Neural progenitor cell (in vitro differentiated cells): ENCODE measurements at places on chromosomes 3 and 15. TPM values are rescaled to one million over a fixed set of nuclear protein-coding genes. Genes with fewer than 3 reads are reported as not detected.
A peak's percentile ranks its signal among the peaks of the same experiment; 100 is the strongest.

- no peak for DNase-seq
These were observed 376 bp downstream of the TADA3 start for GRCh38 chr3:9791790-9792404.

Gene FGF12
- total RNA-seq: 6.6 and 7.0 TPM in 2 replicates

DNA sequence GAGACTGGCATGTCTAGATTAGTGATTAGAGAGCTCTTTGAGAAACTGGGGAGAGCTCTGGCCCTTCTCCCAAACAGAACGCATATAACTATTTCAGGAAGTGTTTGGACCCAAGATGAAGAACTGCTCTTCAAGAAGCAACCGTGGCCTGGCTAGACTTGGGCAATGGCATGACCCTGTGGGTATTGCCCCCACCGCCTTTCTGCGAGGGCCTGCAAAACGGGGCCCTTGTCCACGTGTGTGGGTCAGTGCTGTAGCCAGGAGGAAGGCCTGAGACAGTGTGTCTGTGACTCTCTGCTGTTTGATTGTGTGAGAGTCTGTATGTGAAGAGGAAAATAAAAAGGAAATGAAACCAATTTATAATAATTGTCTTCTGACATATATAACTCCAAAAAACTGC lies 42.5 kb downstream of the EEFSEC start:
- DNase-seq: no peak

DNA sequence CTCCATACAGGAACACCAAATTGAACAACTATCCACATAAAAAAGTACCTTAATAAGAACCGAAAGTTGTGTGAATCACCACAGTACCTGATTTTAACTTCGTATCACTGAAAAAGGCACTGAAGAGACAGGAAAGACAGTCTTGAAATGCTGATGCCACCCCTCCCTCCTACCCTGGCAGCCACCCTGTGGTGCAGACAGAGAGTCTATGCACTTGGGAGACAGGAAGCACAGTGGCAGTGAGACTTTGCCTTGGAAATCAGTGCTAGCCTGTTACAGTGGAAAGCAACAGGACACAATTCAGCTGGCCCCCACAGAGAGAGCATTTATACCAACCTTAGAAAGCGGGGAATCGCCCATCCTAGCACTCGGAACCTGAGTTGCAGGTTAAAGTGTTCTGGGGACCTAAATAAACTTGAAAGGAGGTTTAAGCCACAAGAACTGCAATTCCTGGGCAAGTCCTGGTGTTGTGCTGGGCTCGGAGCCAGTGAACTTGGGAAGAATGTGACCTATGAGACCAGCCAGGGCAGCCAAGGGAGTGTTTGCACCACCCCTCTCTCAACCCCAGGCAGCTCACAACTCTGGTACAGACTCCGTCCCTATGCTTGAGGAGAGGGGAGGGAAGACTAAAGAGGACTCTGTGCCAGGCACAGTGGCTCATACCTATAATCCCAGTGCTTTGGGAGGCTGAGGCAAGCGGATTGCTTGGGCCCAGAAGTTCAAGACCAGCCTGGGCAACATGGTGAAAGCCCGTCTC lies 240.1 kb downstream of the ISL2 start:
- DNase-seq: no peak

Gene CPN2
- total RNA-seq: not detected in 2 replicates

Gene CXCR6
- not detected in 2 replicates for total RNA-seq

- peak; percentile 14 for DNase-seq
These were observed 539.8 kb downstream of the FGF12 start for GRCh38 chr3:192187485-192188051.

GRCh38 chr3:140292684-140293083 lies 357.7 kb downstream of the CLSTN2 start:
- DNase-seq: no peak

- no peak for DNase-seq
These were observed 274.7 kb upstream of the CTNNB1 start for GRCh38 chr3:40924559-40925141.

Gene MAGI1
- total RNA-seq: 40.6 and 48.4 TPM in 2 replicates

GRCh38 chr15:55586808-55587207 lies 1.3 kb downstream of the PYGO1 start:
- no peak for DNase-seq
